MV-4-11 (cell line): ENCODE measurements at places on chromosomes 16 and 17.

- DNase-seq = no peak
Observed at GRCh38 chr17:51512220-51512907, 252.0 kb downstream of the UTP18 start.

DNA sequence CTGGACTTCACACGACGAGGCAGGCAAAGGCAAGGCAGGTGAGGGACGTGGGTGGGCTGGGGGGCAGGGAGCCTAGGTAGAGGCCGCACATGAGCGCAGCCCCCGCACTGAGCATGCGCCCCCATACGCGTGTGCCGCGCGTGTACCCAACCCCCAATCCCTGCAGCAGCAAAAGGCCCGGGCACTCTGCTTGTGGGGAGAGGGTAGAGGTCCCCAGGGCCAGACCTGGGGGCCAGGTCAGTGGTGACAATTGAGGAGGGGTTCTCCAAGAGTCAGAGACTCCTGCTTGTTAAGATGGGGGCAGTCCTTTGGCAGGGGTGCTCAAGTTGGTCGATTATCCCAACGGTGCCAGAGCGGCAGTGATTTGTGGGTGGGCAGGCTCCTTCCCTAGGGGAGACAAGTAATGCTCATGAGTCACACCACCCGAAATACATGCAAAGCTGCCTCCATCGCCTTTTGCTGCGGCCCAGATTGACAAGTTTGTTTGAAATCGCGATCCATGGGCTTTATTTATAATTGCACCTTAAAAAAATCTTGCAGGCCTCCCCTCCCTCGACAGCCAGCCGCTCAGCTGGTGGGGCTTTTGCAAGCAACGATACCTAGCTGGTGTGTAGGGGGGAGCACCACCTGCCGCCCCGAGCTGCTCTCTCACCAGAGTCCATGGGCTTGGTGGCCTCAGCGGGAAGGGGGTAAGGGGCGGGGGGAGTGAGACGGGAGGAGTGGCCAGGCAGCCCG is 1.1 kb upstream of the GIT1 start:
- no peak for DNase-seq

DNA sequence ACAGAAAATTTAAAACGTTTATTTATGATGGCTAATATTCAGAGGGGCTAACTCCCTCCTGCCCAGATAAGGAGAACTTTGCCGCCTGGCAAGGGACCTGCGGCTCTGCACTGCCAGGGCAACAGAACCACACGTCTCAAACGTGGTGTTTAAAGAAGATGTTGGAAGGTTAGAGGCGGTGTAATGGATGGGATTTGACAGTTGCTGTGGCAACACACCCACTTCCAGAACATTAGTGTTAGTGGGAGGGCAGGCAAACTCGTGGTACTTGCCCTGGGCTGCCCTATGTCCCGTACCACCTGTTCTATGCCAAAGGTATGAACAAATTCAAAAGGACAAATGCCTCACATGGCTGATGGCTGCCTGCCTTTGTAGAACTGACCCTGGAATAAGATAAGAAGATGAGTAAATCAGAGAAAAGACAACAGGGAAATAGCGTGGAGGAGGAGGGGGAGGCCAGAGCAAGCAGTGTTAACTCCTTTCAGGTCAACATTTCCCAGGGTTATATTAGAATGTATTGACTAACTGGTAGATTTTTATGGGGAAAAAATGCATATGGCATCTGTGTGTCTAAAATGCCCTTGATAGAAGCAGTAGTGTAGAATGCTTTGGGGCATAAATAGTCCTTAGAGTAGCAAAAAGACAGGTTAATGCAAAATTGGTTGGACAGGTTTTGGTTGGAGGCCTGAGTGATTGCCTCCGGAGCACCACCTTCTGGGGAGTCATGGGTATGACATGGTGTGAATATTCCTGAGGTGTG is 30.8 kb downstream of the HLF start:
- peak; percentile 7 for DNase-seq

DNA sequence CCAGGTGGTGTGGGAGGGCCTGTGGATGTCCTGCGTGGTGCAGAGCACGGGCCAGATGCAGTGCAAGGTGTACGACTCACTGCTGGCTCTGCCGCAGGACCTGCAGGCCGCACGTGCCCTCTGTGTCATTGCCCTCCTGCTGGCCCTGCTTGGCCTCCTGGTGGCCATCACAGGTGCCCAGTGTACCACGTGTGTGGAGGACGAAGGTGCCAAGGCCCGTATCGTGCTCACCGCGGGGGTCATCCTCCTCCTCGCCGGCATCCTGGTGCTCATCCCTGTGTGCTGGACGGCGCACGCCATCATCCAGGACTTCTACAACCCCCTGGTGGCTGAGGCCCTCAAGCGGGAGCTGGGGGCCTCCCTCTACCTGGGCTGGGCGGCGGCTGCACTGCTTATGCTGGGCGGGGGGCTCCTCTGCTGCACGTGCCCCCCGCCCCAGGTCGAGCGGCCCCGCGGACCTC is 798 bp downstream of the CLDN9 start:
- DNase-seq = no peak

GRCh38 chr17:81577278-81578000 is 25.3 kb upstream of the FAAP100 start:
- DNase-seq = peak; percentile 94

DNA sequence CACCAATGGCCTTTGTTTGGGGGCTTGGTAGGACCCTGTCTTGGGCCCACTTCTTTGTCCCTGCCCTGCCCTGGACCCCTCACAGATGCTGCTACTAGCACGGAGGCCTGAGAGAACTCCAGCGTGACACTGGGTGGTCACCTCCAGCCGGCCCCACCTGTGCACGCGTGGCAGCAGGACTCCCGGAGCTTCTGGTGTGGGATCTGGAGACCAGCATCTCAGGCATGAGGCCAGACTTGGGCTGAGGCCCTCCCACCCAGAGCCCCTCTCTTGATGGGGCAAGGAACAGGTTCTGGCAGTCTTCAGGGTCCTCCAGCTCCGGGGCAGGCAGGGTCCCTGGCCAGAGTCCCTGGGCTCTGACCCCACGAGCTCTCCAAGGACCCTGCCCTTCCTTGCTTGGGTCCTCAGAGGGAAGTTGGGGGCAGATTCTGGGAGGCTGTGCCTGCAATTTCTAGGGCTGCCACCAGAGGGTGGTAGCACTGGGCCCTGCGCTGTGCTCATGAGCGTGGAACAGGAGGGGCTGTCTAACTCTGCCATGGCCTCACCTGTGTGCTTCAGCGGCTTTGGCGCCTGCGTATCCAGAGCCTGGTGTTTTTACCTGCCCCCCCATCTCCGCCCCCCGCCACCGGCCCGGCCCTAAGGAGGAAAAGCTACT is 3.1 kb upstream of the BAIAP3 start:
- no peak for DNase-seq

GRCh38 chr17:77462090-77462489 is 321.3 kb downstream of the SEC14L1 start:
- DNase-seq = peak; percentile 44

DNA sequence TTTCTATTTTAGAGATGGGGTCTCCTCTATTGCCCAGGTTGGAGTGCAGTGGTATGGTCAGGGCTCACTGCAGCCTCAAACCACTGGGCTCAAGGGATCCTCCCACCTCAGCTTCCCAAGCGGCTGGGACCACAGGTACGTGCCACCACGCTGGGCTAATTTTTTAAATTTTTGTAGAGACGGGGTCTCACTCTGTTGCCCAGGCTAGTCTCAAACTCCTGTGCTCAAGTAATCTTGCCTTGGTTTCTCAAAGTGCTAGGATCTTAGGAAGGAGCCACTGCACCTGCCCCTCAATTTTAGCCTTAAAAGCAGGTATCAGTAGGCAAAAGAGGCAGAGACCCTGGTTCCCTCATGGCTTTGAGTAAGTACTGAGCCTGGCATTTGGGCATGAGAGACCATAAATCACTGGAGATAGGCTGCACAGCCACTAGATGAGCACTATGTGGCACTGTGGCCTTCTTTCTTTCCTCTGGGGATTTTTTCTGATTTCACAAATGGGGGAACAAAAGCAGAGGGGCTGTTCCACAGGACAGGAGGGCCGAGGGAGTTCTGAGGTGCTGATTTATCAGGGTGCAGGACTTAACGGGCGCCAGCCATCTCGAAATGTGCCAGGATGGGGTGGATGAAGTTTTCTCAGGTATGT is 82.2 kb downstream of the PLXDC1 start:
- DNase-seq = peak; percentile 50

DNA sequence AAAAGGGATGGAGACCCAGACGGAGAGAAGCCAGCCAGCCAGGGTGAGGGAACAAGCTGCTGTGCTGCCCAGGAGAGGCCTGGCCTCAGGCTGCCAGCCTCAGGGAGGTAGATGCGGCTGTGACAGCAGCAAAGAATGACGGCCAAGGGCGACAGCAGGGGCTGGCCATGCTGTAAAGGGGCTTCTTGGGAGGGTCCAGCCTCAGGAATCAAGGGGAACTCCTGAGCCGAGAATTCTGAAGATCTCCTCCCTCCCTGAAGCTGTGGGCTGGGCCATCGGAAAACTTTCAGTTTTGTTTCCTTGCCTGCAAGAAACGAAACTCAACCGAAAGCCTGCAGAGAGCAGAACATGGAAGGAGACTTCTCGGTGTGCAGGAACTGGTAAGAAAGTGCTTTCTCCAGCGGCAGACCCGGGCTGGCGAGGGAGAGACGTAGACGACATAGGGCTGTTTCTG is at the start of gene XAF1:
XAF1 (plus strand) TSS at position 316 of the 454 bp plus-strand sequence; CDS start at position 349, 33 bp downstream.
- peak; percentile 67 for DNase-seq

DNA sequence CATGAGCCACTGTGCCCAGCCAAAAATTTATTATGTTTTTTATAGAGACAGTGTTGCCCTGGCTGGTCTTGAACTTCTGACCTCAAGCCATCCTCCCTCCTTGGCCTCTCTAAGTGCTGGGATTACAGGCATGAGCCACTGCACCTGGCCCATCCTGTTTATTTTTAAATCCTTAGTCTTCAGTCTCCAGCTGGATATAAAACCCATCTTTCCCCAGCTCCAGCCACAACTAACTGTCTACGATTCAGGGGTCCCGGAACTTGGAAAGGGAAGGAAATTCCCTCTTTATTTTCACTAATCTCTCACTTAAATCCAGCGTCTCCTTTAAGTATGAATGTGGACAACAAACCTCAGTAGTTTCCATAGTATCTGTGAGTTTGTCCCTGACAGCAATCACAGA is 62.2 kb downstream of the IQCK start:
- DNase-seq = no peak

GRCh38 chr17:42681976-42682721 is at the start of gene CNTNAP1:
Gene CNTNAP1, plus strand, starts transcription at chr17:42682531. Its CDS starts 299 bp downstream, at chr17:42682830.
- no peak for DNase-seq

DNA sequence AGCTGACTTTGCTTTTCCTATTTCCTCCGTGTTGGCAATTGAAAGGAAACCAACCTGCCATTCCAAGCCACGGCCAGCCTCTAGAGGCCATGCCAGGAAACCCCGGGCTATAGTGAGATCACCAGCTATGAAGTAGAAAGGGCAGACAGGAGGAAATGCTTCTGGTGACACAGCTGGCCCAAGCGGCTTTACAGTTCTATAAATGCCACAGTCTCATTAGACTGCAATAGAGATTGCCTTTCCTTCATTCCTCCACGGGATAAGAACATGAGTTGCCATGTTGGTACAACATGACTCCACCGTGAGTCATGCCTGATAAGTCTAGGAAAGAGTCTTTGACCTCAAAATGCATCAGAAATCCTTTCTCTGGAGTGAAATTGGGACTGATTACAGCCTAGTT is 384.9 kb downstream of the GRIN2A start:
- no peak for DNase-seq

DNA sequence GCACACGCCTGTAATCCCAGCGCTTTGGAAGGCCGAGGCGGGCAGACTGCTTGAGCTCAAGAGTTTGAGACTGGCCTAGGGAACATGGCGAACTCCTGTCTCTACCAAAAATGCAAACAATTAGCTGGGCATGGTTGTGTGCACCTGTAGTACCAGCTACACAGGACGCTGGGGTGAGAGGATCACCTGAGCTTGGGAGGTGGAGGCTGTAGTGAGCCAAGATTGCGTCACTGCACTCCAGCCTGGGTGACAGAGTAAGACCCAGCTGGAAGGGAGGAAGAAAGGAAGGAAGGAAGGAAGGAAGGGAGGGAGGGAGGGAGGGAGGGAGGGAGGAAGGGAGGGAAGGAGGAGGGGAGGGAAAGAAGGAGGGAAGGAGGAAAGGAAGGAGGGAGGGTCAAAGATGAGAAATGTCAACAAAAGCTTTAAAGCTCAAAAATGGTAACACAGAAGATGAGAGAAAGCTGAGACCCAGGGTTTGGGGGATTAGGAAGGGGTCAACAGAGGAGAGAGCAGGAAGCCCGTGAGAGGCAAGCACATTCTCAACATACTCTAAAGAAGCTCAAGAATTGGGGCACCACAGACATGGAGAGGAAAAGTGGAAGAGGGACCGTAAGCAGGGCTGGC is 5.0 kb upstream of the KRT19 start:
- DNase-seq = no peak

DNA sequence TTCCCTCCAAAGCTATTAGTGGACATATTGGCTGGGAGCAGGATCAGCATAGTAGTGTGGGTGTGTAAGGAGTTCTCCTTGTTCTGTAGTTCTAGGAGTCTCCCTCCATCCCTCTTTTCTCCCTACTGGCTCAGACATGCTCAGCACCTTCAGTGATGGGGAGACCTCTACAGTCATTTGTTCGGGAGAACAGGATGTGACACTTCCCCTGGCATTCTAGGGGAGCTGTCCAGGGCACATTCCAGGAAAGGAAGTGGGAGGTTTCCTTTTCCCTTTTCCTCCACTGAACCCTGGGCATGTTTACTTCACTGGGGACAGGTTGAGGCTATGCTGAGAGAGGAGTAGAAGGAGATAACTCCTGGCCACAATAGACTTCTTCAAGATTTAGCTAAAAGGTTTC is 86.5 kb downstream of the MYH13 start:
- DNase-seq = no peak

DNA sequence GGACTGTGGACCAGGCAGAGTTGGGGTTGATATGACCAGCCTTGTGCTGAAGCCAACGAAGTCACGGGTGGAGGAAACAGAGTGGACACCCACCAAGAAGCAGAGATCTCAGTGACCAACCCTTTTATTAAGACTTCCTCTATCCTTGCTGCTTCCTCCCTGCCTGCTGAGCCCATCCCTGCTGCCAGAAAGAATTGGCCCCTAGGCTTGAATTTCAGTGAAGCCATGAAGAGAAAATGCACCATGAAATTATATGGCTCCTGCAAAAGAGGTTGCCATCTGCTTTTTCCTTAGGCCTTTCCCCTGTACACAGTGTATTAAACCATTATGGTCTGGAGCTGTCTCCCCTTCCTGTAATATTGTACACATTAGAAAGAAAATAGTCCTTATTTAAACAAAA is 246.7 kb downstream of the HS3ST3B1 start:
- no peak for DNase-seq

- DNase-seq = no peak
Observed at GRCh38 chr17:38996660-38997337, 29.6 kb upstream of the FBXO47 start.

- no peak for DNase-seq
Observed at GRCh38 chr16:69166221-69166833, 20.6 kb upstream of the SNTB2 start.

GRCh38 chr16:59295993-59296736 is 562.0 kb upstream of the GOT2 start:
- DNase-seq = no peak
